ENCODE measurements at places on chromosomes 12 and 14. TPM values are rescaled to one million over a fixed set of nuclear protein-coding genes. Genes with fewer than 3 reads are reported as not detected.

Gene PDZRN4
- not detected for total RNA-seq

Gene RHEBL1
- 15.6 TPM for total RNA-seq

Gene PLCZ1
- total RNA-seq, result not detected

Gene IL26
- total RNA-seq, result 2.1 TPM

Gene GALNT6
- 13.1 TPM for total RNA-seq

Gene LUM
- not detected for total RNA-seq

Gene DAO
- total RNA-seq, result not detected

Gene MANSC4
- total RNA-seq, result not detected

Gene MED13L
- total RNA-seq, result 41.4 TPM

Gene NELL2
- total RNA-seq, result 43.5 TPM

Gene FOXM1
- total RNA-seq, result 80.0 TPM

Gene BBS10
- total RNA-seq, result 3.2 TPM

Gene INHBC
- total RNA-seq, result not detected

Gene C12orf56
- not detected for total RNA-seq

Gene SELPLG
- 56.8 TPM for total RNA-seq

Gene RNASE3
- not detected for total RNA-seq

Gene COX8C
- not detected for total RNA-seq

Gene NYNRIN
- total RNA-seq, result 0.22 TPM

Gene APOF
- total RNA-seq, result not detected

Gene SLC17A8
- total RNA-seq, result not detected

Gene DPPA3
- not detected for total RNA-seq

Gene MYBPC1
- not detected for total RNA-seq
